A549 (cell line): ENCODE measurements at places on chromosomes 16 and 17.

DNA sequence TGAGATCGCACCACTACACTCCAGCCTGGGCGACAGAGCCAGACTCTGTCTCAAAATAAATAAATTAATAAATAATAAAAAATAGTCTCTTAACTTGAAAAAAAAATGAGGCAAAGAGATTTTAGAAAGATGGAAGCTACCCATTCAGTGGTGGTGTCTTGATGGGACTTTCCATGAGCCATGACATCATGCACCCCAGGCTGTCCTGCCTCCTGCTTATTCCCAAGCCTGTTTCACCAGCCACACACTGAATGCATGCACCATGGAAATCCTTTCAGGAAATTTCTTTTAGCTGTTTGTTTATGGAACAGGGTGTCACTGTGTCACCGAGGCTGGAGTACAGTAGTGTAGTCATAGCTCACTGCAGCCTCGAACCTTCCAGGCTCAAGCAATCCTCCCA is 8.9 kb upstream of the DLX3 start:
- DNase-seq = no peak

DNA sequence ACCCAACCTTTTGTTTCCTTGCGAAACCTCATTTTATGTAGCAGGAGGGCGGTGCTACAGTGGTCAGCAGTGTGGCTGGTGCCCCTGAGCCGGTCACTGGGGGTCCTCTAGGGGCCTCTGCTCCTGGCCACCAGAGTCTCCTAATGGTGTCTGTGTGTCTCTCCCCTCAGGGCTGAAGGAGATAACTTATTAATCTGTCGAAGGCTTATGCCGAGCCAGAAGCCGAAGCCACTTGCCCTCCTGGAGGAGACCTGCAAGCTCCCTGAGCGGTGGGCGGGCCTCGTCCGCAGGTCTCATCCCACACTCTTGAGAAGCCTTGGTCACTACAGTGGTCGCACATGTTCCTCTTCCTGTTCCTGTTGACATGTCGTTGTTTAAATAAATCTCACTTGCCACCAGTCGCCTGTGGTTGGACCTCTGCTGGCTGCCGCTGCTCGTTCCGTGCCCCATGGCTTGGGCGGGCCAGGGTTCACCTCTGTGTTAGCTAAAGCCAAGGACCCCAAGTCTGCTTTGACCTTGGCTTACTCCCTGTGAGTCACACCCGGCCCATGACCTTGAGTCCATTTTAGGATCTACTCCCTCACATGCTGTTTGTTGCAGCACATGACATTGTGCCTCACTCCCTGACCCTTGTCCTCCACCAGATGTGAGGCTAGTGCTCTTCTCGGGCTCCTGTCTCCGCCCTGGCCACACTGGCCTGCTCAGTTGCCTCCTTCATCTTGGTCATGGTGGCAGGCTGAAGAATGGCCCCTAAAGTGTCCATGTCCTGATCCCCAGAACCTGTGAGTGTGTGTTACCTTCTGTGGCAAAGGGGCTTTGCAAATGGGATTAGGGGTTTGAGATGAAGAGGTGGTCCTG is 38.7 kb upstream of the AQP8 start:
- DNase-seq = no peak

DNA sequence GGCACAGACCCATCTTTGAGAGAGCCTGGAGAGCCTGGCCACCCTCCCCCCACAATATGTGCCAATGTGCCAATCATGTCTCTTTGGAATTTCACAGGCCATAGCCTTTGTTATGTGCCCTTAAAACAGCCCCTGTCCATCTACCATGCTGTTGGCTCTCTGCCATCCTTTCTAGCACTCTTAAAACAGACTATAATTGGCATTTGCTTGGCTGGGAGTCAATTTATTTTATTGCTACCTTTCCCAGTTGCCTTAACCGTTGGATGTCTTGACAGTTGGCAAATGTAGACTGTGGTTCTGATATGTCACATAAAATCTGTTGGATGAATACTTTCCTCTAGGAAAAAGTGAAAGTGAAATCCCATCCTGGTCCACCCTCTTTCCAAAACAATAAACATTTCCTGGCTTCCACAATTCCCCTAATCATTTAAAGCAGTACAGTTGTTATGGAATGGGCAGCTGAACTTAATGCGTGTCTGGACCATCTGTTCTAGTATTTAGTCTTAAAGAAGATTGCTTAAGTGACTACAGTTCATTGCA is 394.0 kb downstream of the KCNJ2 start:
- DNase-seq = no peak

- peak; percentile 87 for DNase-seq
Observed at GRCh38 chr17:78142119-78142861, 3.9 kb upstream of the C17orf99 start.

GRCh38 chr16:89584768-89585549 is 9.4 kb downstream of the CPNE7 start:
- DNase-seq = no peak

GRCh38 chr17:51857052-51857597 is 301.4 kb downstream of the CA10 start:
- no peak for DNase-seq
